ENCODE measurements at places on chromosomes 11 and 22.

GRCh38 chr22:39463931-39464390 is 7.1 kb downstream of the MGAT3 start:
- DNase-seq: peak; percentile 66

GRCh38 chr11:8584511-8584910 is 9.5 kb downstream of the STK33 start:
- DNase-seq: no peak

DNA sequence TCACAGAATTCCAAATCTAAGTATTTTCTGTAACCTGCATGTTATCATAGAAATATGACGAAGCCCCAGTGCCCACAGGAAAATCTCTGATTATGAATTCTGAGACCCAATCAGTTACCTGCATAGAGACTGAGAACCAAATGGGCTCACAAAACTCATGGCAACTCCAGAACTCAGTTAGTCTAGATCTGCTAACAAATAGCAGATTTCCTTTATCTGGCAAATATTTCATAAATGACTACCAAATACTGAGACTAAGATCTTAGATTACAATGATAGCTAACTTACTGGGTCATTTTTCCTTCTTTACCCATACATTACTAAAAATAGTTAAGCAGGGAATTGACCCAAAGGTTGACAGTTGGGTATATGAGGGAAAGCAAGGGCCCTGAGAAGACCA is 228.1 kb upstream of the FAT3 start:
- no peak for DNase-seq

DNA sequence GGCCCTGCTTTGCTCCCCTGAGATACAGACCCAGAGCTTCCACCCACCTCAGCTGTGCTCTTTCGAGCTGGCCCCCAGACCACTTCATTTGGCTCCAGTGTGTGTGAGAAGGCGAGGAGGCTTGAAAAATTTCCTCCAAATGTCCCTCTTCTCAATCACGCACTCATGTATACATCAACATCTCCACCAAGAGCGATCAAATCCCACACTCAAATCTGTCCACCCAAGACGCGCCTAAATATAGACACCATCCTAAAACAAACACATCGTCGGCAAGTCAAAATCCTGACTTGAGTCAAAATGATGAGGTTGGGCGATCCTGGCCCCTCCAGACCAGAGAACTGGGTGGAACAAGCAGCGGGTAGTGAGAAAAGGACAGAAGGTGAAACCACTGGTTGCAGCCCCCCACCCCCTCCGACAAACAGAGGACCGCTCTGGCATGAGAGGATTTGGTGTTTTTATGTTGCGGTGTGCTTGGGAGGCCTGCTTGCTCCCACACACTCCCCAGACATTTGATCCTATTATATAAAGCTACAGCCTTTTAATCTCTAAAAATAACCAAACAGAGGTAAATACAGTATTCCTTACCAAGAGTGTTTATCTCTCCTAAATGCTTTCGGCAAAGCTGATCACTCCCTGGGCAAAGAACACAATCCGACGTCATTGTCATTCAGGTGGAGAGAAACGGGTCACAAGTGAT is 10.2 kb downstream of the MN1 start:
- DNase-seq: no peak

- DNase-seq: no peak
These were observed 77.9 kb downstream of the SCN3B start for GRCh38 chr11:123576501-123576900.
